ENCODE measurements at places on chromosomes 12 and 14.

GRCh38 chr12:123801573-123802178 is 39.6 kb downstream of the DNAH10 start:
- DNase-seq: no peak

DNA sequence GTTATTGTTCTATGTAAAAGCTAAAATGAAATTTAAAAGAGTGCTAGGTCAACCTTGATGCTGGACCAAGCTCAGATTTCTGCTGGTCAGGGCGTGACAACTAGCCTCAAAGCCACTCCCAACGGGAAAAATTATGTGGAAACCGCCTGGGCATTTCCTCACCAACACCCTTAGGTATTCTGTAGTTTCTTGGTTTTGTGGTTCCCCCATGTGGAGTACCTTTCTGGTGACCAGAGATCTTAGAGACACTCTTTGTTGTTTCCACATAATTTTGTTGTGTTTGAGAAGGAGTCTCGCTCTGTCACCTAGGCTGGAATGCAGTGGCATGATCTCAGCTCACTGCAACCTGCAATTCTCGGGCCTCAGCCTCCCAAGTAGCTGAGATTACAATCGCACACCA is 119.9 kb downstream of the DENND5B start:
- no peak for DNase-seq

- no peak for DNase-seq
Observed at GRCh38 chr12:72094490-72094889, 155.8 kb downstream of the TPH2 start.

GRCh38 chr14:20494935-20495766 is 10.2 kb upstream of the RNASE10 start:
- no peak for DNase-seq

- no peak for DNase-seq
Observed at GRCh38 chr12:16893426-16893825, 287.5 kb upstream of the LMO3 start.

DNA sequence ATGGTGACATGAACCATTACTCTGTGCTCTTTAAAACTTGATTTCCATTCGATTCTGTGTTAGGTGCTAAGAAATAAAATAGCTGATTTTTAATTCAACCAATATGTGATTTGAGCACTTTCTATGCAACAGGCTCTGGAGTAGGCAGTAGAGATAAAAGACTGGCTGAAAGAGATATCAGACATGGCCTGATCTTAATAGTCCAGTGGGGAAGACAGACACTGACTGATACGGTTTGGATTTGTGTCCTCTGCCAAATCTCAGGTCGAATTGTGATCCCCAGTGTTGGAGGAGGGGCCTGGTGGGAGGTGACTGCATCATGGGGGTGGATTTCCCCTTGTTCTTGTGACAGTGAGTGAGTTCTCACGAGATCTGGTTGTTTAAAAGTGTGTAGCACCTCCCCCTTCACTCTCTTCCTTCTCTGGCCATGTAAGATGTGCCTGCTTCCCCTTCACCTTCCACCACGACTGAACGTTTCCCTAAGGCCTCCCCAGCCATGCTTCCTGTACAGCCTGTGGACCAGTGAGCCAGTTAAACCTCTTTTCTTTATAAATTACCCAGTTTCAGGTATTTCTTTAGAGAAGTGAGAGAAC is 128.6 kb downstream of the PPM1H start:
- no peak for DNase-seq

GRCh38 chr12:122861587-122861970 is 26.3 kb downstream of the HIP1R start:
- DNase-seq: no peak

DNA sequence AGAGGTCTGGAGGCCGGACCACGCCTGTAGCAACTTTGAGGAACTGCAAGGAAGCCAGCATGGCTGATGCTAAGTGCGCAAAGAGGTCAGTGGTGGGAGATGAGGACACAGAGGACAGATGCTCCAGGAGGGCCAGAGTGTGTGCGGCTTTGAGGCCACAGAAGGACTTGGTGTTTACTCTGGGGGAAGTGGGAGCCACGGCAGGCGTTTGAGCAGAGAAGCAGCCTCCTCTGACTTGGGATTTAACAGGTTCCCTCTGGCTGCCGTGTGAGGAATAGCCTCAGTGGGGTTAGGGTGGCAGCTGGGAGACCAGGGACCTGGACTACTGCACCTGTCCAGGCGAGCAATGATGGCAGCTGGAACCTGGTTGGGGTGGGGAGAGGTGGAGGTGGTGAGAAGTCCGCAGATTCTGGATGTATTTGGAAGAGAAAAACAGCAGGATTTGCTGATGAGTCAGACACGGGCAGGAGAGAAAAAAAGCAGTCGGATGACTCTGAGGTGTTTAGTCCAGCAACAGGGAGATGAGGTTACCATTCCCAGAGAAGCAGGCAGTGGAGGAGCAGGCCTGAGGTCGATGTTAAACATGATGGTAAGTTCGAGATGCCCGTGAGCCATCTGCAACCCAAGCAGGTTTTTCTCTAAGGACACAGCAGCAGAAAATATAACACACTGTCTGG is 143.5 kb downstream of the SCARB1 start:
- DNase-seq: no peak

GRCh38 chr12:10084733-10085132 is 14.1 kb downstream of the CLEC1A start:
- no peak for DNase-seq

DNA sequence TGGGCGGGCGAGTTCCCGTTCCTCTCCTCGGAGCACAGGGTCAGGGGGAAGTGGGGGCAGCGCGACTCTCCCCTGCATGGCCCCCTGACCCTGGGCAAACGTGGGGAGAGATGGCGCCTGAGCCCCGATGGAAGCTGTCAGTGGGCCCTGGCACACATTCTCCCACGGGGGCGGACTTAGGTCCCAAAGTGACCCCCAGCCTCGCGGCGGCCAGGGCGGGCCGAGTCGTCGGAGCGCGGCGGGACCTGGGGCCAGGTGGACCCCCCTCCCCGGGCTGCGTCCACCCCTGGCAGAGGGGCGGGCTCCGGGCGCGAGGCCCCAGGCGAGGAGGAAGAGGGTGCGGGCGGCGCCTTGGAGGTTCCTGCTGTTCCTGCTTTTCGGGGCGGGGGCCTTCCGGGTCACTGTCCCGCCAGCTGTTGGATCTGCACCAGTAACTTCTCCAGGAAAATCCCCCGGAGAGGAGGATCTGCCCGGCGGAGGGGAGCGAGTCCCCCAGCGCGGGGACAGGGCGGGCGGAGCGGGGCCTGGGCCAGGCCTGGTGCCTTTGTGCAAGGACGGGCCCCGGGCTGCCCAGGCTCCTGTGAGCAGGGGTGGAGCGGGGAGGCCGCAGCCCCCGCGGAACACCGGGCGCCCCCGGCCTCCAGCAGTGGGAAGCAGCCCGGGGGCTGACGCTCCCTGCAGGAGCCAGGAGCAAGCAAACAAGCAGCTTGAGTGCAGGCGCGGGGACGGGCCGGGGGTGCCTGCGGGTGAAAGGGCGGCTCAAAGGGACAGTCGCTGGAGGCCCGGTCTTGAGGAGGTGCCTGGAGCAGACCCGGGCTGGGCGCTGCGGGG is 15.3 kb downstream of the TNFAIP2 start:
- no peak for DNase-seq

- no peak for DNase-seq
Observed at GRCh38 chr14:69951263-69951662, 72.0 kb downstream of the SMOC1 start.

DNA sequence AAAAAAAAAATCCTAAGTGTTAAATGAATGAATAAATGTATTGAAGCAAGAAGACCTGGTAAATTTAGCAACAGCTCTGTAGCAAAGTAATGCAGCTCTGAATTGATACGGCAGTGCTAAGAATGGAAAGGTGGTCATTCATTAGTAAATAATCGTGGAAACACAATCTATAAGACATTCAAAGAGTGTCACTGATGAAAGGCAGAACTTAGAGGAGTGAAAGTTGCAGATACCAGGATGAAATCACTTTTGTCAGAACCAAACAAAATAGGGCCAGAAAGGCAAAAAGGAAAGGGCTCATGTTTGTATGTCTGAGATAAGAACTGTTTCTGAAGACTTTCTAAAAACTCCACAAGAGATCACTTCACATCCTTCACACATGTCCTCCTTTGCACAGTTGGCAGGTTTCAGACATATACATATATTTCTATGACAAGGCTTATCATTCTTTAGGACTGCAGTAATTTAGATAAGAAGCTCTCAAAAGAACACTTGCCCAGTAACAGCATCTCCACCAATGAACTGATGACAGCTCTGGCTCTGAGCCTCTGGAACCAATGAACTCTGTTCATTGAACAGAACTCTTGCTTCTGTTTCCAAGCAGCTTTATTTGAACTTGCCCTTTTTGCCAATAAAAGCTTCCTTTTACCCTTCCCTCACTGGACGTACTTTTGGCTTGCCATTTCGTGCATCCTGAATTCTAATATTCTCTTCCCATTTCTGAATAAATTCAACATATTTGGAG is 4.2 kb upstream of the LRR1 start:
- DNase-seq: no peak

- DNase-seq: no peak
Observed at GRCh38 chr14:99389174-99389826, 91.4 kb downstream of the SETD3 start.

- DNase-seq: no peak
Observed at GRCh38 chr14:35138585-35138984, 16.2 kb downstream of the PRORP start.

- DNase-seq: no peak
Observed at GRCh38 chr14:90805662-90806540, 10.3 kb downstream of the TTC7B start.

DNA sequence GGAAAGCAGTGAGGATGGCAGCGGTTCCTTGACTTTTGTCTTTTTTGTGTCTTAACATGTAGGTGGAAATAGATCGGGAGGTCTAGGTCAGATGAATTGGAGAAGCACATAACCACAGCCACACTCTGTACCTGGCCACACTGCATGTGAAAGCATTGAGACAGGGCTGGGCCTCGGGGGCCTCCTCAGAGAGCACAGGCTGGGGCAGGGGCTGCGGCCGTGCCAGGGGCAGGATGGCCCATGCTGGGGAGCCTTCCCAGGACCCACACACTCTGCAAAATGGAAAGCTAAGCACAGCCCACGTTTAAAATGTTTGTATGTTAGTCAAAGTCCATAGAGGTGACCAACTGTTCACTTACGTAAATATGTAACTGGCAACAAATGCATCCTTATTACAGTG is 76.7 kb downstream of the PIWIL1 start:
- no peak for DNase-seq

DNA sequence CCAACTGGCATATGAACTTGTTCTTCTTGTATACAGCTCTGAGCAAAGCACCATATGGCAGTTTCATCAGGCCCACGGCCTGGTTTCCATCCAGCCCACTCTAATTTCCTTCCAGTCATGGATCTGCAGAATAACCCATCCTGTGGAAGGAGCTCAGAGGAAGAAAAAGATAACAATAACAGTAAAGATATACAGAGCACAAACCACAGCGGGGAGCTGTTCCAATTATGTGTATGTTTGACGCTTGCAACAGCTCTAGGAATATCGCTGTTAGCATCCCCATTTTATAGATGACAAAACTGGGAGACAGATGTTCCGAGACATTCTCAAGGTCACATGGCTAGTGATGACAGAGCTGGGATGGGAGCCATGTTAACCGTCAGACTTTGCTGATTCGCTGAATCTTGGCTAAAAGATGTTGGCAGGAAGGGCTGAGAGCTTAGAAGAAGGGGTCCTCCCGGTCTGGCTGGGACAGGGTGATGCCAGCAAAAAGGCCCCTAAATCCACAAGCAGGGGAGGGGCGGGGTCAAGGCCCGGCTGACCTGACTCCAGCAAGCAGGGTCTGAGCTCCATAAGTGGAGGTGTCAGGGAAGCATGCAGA is 34.4 kb upstream of the CIPC start:
- DNase-seq: no peak

GRCh38 chr12:122886851-122887818 is 8.8 kb downstream of the VPS37B start:
- no peak for DNase-seq
